ENCODE measurements at places on chromosomes 1 and 21.
A peak's percentile ranks its signal among the peaks of the same experiment; 100 is the strongest.

- peak; percentile 64 for DNase-seq
Observed at GRCh38 chr1:224377676-224378006, 21.0 kb downstream of the CNIH4 start.

DNA sequence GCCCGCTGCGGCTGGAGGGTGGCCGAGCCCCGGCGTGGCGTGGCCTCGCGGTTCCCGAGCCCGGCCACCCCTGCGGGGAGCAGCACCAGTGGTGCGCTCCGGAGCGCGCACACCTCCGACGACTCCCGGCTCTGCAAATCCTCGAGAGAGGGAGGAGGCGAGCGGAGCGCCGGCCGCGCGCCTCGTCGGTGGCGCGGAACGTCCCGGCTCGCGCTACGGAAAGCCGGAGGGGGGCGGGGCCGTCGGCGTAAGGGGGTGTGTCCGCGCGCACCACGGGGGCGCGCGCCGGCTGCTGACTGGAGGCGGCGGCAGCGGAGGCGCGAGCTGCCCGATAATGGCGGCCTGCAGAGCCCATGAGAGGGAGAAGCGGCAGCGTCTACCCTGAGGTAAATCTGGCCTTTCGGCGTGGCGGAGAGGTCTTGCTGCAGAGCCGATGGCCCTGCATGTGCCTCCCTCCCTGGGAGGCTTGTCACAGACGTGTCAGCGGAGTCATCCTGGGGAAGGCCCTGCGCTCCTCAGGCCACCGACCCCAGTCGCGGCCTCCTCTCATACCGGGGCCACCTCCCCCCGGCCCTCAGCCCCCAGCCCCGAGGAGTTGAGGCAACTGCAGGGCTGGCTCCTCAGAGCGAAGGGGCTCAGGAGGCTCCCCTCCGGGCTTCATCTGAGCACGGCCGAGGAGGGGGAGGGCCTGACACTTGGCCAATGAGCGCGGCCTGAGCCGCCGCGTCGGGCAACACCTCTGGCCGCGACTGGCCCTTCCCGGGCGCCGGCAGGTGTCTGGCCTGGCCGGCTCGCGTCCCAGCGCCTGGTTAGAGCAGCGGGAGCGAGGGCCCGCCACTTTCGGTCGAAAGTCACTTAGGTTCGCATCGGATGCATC is at the start of gene PDIK1L:
Gene PDIK1L (plus strand): TSS at position 295 of the 877 bp plus-strand sequence. CDS start 2,485 bp downstream, outside the sequence.
- DNase-seq = peak; percentile 94

- DNase-seq = no peak
Observed at GRCh38 chr1:7564137-7564536, 207.0 kb upstream of the VAMP3 start.

GRCh38 chr1:42767510-42768000 is 506 bp downstream of the C1orf50 start:
- no peak for DNase-seq

GRCh38 chr1:20202166-20202565 is 15.8 kb upstream of the PLA2G2C start:
- DNase-seq = no peak

GRCh38 chr21:14916676-14917141 is 148.1 kb downstream of the NRIP1 start:
- DNase-seq = peak; percentile 43

GRCh38 chr1:3564921-3565831 is 46.1 kb downstream of the MEGF6 start:
- peak; percentile 42 for DNase-seq

DNA sequence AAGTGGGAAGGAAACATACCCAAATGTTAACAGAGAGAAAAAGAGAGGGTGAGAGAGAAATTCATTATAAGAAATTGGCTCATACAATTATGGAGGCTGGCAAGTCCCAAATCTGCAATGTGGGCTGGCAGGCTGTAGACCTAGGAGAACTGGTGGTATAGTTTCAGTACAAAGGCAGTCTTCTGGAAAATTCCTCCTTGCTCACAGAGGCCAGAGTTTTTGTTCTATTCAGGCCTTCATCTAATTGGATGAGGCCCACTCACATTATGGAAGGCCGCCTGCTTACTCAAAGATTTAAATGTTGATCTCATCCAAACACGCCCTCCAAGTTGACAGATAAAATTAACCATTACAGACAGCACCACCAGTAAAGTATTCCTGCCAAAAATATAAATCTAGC is 36.1 kb upstream of the CAPZB start:
- no peak for DNase-seq

GRCh38 chr1:214321705-214322453 is 40.9 kb downstream of the SMYD2 start:
- DNase-seq = no peak

DNA sequence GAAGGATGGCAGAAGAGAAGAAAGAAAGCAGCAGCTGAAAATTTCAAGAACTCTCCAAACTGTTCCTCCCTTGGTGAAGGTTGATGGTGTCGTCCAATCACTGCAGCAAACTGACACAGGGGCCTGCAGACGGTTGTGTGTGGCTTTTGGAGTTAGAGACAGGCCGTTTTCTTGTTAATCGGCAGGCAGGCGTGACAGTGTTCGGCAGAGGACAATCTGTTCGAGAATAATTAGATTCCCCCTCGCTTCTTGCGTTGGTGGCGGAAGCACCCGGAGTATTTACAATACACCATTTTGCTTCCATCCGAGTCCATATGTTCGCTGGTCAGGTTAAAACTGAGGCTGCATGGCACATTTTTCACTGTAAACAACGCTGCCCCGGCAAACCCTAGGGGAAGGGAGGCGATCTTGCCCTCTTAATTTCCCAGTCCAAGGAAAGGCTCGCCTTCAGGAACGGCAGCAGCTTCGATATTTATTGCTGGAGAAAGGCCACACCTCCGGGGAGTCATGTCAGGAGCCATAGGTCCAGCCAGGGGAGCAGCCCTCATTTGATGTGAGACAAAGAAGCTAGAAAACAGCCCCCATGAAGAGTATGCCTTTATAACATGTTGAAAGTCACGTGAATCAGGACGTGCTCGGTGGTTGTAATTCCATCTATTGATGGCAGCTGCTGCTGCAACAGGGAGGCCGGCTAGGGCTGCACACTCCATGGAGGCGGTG is 360.1 kb downstream of the SMYD3 start:
- no peak for DNase-seq

DNA sequence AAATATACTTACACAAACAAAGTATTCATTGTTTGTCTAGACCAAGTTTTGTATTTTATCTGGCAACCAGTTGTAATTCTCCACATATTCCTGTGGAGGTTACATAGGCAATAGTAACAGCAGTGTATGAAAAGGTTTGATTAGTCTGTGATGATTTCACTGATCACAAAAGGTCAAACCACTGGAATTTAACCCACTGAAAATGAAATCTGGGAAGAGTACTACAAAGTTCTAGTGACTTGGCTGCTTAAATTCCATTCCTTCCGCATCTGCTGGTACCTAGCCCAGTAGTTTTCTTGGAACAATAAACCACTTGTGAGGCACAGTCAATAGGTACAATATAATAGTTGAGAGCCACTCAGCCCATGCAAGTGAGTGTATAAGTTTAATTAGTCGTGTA is 205.4 kb downstream of the NFIA start:
- DNase-seq = peak; percentile 43

GRCh38 chr1:37560401-37561132 is 3.8 kb downstream of the DNALI1 start:
- no peak for DNase-seq

GRCh38 chr1:94438692-94439276 is 20.6 kb downstream of the ABCD3 start:
- peak; percentile 44 for DNase-seq

DNA sequence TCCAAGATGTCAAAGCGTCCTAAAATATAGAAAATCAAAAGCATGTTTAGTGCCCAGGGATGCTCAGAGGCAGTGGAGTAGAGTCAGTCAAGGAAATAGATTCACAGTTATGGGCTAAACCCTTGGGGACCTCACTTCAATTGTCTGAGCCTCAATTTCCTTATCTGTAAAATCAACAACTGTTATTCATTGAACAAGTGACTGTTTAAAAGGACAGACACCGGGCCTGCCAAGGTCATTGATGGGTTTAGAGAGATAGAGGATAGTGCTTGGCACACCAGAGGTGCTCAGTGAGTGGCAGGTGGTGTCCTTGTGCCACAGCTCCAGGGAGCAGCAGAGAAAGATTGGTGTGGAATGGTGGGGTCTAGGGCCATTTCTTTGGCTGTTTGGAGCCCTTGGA is 12.8 kb downstream of the PLA2G5 start:
- DNase-seq = no peak

- peak; percentile 61 for DNase-seq
Observed at GRCh38 chr1:110645821-110646735, 28.7 kb downstream of the KCNA3 start.

GRCh38 chr1:8822373-8823294 is 5.2 kb upstream of the RERE start:
- DNase-seq = peak; percentile 99

- DNase-seq = no peak
Observed at GRCh38 chr1:65039066-65039465, 72.7 kb upstream of the JAK1 start.

GRCh38 chr1:173893611-173894010 is 23.5 kb downstream of the SERPINC1 start:
- DNase-seq = no peak

DNA sequence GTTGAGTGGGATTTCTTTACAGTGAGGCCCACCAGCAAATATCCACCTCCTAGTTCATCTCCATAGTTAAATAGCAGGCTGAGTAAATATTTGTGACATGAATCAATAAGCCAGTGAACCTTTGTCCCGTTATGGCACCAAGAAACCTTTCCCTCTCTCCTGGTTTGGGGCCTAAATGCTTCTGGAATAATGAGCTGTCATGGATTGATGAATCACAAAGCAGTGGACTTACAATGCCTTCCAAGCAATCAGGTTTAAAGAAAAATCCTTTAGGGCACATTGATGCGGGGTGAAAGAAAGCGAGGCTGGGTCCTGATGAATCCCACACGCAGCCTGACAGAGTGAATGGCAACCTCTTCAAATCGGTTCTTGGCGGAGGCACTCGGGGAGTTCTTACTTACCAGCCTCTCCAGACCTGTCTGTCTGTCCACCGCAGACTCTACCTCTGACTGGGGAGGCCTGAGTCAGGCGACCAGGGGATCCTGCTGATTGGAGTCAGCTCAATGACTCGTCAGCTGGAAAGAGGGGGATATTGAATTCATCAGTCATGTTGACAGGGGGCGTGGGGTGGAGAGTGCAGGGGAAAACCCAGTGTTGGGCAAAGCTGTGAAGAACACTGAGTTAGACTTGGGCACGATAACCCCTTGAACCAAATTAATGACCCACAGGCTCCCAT is 247.3 kb downstream of the PLPP3 start:
- DNase-seq = peak; percentile 27

DNA sequence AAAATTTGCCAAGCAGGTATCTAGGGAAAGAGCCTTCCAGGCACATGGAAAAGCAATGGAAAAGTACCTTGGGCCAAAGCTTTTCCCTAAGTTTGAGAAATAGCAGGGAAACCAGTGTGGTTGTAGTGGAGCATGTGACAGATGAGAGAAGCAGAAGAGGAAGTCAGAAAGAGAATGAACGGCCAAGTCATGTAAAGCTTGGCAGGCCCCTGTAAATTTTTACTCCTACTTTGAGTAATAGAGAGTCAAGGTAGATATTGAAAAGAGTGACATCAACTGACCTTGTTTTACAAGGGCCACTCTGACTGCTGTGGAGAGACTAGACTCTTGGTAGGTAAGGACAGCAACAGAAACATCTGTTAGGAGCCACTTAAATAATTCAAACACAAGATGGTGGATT is 180.9 kb upstream of the PRMT6 start:
- DNase-seq = no peak

- no peak for DNase-seq
Observed at GRCh38 chr1:209755256-209755655, 597 bp upstream of the TRAF3IP3 start.

GRCh38 chr1:92502247-92502646 is 15.5 kb upstream of the GFI1 start:
- peak; percentile 68 for DNase-seq

DNA sequence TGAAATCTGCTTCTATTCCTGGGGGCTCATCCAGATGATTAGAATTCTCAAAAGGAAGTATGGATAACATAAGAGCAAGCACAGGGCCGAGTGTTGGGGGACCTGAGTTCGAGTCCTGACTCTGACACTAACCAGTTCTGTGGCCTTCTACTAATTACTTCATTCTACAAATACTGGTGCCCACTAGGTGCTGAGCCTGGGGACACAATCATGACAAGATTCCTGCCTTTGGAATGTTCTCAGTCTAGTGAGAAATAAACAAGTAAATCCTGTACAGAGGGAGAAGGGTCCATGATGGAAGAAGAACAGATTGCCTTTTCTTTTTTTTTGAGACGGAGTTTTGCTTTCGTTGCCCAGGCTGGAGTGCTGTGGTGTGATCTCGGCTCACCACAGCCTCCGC is 2.2 kb upstream of the NUAK2 start:
- DNase-seq = no peak

Data from EH (cell line).